ENCODE measurements at places on chromosomes 5 and 9.

GRCh38 chr5:96517295-96517694, 84.2 kb upstream of the PCSK1 start:
- no peaks in the 10 kb centered on the region for H3K4me1 ChIP-seq
- H3K36me3 ChIP-seq, result no peaks in the 10 kb centered on the region
- H3K27ac ChIP-seq, result no peak overlapping the region
- H3K4me3 ChIP-seq, result no peak overlapping the region
- no peak for DNase-seq

- no peak overlapping the region for H3K27ac ChIP-seq
- no peak overlapping the region for H3K4me3 ChIP-seq
- H3K27me3 ChIP-seq, result no peaks in the 10 kb centered on the region
- no peak for DNase-seq
- no peaks in the 10 kb centered on the region for H3K4me1 ChIP-seq
Measured at GRCh38 chr9:80906728-80907127, 782.6 kb downstream of the TLE1 start.

- no peaks in the 10 kb centered on the region for H3K4me1 ChIP-seq
- H3K27ac ChIP-seq, result no peak overlapping the region
- peaks cover 89% of the 10 kb centered on the region for H3K36me3 ChIP-seq
- H3K4me3 ChIP-seq, result no peak overlapping the region
Measured at GRCh38 chr9:92648474-92648971, 21.4 kb downstream of the IPPK start.

DNA sequence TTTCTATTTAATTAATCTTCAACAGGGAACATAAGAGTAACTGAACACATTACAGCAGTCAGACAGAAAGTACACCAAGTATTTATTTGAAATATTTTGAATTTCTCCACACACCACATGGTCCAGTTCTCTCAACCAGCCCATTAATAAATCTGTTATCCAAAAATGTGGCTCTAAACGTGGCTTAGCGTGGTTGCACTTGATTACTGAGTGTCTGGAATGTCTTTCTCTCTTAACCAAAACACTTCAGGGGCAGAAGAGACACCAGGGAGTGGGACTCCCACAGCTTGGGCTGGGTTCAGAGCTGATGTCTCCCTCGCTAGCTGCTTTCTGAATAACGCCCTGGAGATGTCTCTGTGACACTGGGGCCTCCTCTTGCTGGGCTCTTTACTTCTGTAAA, 52.6 kb upstream of the FANCC start:
- no peak for DNase-seq
- H3K36me3 ChIP-seq, result no peaks in the 10 kb centered on the region
- peaks cover 6% of the 10 kb centered on the region for H3K27me3 ChIP-seq
- H3K27ac ChIP-seq, result no peak overlapping the region
- H3K4me3 ChIP-seq, result no peak overlapping the region
- H3K4me1 ChIP-seq, result no peaks in the 10 kb centered on the region

DNA sequence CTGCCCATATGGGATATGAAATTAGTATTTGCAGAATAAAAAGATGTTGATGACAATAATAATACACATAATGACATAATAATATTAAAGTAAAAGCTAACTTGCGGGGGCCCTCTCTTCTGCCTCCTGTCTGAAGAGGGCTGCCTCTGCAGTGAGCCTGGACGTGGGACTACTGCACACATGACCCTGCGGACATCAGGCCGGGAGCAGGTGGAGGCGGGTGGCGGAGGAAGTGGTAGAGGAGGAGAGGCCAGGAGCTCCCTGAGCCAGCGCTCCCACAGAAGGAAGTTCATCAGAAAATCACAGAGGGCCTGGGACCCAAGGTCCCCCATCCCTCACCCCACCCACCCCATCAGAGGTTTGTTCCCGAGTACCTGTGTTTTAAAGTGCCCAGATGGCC, 60.5 kb downstream of the ROPN1L start:
- no peaks in the 10 kb centered on the region for H3K36me3 ChIP-seq
- H3K4me3 ChIP-seq, result no peak overlapping the region
- H3K4me1 ChIP-seq, result no peaks in the 10 kb centered on the region
- no peaks in the 10 kb centered on the region for H3K27me3 ChIP-seq
- DNase-seq, result no peak
- no peak overlapping the region for H3K27ac ChIP-seq

GRCh38 chr5:151406322-151406947, 41.0 kb upstream of the SLC36A1 start:
- H3K36me3 ChIP-seq, result no peaks in the 10 kb centered on the region
- H3K4me1 ChIP-seq, result no peaks in the 10 kb centered on the region
- no peak overlapping the region for H3K4me3 ChIP-seq

GRCh38 chr9:120694559-120694958, 19.7 kb downstream of the MEGF9 start:
- no peaks in the 10 kb centered on the region for H3K36me3 ChIP-seq
- H3K4me3 ChIP-seq, result no peak overlapping the region
- DNase-seq, result no peak
- no peak overlapping the region for H3K27ac ChIP-seq

DNA sequence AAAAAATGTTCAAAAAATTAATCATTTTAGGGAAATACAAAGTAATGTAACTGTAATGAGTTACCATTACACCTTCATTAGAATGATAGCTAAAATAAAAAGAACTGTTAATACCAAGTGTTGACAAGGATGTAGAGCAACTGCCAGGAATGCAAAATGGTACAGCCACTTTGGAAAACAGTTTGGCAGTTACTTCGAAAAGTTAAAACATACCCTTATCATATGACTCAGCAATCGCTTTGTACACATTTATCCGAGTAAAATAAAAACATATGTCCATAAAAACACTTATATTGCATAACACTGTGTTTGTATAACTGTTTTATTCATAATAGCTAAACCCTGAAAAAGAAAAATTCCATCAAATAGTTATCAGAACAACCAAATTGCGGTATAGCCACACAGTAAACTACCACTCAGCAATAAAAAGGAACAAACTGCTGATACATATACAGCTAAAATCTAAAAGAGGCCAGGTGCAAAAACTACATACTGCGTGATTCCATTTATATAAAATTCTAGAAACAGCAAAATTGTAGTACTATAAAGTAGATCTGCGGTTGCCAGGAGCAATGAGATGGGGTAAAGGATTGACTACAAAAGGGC, 61.7 kb downstream of the RFX3 start:
- H3K4me3 ChIP-seq, result no peak overlapping the region
- peaks cover 14% of the 10 kb centered on the region for H3K4me1 ChIP-seq
- DNase-seq, result no peak
- no peaks in the 10 kb centered on the region for H3K36me3 ChIP-seq
- no peaks in the 10 kb centered on the region for H3K27me3 ChIP-seq

DNA sequence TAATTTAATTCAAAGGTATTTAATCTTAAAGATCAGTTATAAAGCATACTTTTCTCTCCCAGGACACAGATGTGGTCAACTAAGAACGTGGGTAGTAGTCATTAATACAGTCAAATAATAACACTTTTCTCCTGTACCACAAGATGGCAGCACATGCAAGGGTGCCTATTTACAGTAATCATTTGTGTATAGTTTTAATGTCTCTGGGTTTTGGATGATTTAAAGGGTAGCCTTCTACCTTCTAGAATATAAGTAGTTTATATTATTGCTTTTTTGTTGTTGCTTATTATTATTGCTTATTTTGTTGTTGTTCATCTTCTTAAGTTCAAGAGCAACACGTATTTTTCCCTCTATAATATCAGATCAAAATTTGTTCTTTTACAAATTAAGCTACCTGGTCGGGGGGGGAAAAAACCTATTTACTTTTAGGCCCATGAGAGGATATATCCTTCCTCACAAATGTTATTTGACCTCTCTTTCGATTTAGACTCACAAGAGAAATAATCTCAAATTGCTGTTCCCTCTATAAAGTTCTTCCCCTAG, 59.6 kb upstream of the SLC27A6 start:
- DNase-seq, result no peak
- H3K27ac ChIP-seq, result no peak overlapping the region
- no peak overlapping the region for H3K4me3 ChIP-seq

GRCh38 chr5:162487528-162488525, 420.3 kb downstream of the GABRG2 start:
- DNase-seq, result no peak
- no peaks in the 10 kb centered on the region for H3K36me3 ChIP-seq
- H3K27ac ChIP-seq, result no peak overlapping the region
- no peaks in the 10 kb centered on the region for H3K4me1 ChIP-seq
- no peaks in the 10 kb centered on the region for H3K27me3 ChIP-seq

DNA sequence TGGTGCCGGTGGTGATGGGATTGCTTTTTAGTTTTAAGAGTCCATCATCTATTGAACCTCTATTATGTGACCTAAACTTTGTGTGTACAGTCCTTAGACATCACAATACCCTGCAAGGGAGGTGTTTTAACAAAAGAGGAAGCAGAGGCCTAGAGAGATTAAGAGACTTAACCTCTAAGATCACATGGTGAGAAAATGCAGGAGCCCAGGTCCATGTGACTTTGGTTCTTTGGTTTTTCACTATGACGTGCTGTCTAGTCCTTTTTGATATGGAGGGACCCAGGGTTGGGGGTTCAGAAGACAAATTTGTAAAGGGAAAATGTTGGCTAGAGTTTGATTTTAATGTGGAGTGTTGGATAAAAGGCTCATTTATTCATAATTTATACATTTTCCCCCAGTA, 34.1 kb upstream of the TRMT10B start:
- no peaks in the 10 kb centered on the region for H3K4me1 ChIP-seq
- peaks cover 3% of the 10 kb centered on the region for H3K27me3 ChIP-seq
- H3K36me3 ChIP-seq, result no peaks in the 10 kb centered on the region
- no peak overlapping the region for H3K4me3 ChIP-seq
- DNase-seq, result no peak

GRCh38 chr5:4640795-4641194, 499.3 kb upstream of the ADAMTS16 start:
- no peak overlapping the region for H3K27ac ChIP-seq
- H3K27me3 ChIP-seq, result no peaks in the 10 kb centered on the region
- DNase-seq, result no peak
- H3K4me3 ChIP-seq, result no peak overlapping the region

DNA sequence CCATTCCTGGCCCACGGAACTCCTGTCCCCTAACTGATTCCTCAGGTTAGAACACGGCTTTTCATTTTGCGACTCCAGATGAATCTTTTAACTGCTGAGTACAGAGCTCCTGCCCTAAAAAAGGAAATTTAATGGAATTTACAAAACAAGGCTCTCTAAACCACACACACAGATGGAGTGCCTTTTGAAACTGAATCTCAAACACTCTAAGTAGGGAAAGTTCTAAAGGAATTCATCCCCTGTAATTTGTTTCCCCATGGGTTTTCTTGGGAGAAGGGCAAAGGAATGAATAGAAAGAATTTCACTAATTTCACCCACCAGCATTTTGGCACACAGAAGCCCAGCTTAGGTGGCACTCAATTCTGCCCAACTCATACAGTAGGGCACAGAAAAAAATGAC, 106.5 kb downstream of the THBS4 start:
- H3K27me3 ChIP-seq, result no peaks in the 10 kb centered on the region
- H3K4me3 ChIP-seq, result no peak overlapping the region
- peaks cover 7% of the 10 kb centered on the region for H3K36me3 ChIP-seq
- H3K4me1 ChIP-seq, result peaks cover 13% of the 10 kb centered on the region

GRCh38 chr5:151719228-151720000, 32.7 kb upstream of the SPARC start:
- H3K27ac ChIP-seq, result peak overlapping the region; percentile 68
- DNase-seq, result no peak
- H3K4me1 ChIP-seq, result peaks cover 57% of the 10 kb centered on the region
- H3K27me3 ChIP-seq, result no peaks in the 10 kb centered on the region
- no peaks in the 10 kb centered on the region for H3K36me3 ChIP-seq

DNA sequence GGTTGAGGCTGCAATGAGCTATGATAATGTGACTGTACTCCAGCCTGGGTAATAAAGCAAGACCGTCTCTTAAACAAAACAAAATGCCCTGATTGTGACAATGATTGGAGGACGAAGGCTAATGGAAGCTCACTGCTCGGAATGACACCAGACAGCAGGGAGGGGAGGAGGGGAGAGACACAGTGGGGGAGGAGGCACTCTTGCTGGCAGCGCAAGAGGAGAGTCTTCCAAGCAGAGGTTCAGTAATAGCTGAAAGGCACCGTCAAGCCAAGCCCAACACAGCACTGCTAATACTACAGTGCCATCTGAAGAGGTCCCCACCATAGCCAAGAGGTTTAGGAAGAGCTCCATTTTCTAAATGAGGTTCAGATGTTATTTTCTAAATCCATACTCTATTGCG, 102.3 kb downstream of the GLDC start:
- H3K36me3 ChIP-seq, result no peaks in the 10 kb centered on the region
- H3K27ac ChIP-seq, result no peak overlapping the region
- no peak overlapping the region for H3K4me3 ChIP-seq
- DNase-seq, result no peak
- no peaks in the 10 kb centered on the region for H3K4me1 ChIP-seq

DNA sequence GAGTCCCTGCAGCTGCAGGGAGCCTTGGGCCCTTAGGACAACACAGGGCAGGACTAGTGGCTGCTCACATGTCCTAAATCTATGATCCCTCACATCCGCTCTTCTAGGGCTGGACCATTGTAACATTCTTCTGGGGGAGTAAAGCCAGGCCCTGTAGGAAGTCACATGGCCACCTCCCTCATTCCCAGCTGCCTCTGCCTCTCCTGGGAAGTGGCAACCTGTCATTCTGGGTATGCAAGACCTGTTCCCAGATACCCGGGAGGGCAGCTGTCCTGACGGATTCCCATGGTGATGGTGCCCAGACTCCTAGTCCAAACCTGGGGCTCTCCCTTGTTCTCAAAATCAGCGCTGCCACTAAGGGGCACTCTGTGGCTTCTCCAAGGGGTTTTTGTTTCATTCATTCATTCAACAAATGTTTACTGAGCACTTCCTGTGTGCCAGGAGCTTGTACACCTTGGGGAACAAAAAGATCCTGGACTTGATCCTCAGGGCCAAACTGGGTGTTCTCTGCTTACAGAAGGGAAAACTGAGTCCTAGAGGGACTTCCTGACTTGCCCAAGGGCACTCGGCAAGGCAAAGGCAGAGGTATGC, 85.6 kb downstream of the PSD2 start:
- no peaks in the 10 kb centered on the region for H3K27me3 ChIP-seq
- H3K27ac ChIP-seq, result no peak overlapping the region
- no peak for DNase-seq
- H3K4me1 ChIP-seq, result no peaks in the 10 kb centered on the region

GRCh38 chr9:95574176-95574575, 57.4 kb upstream of the PTCH1 start:
- no peak for DNase-seq
- H3K27ac ChIP-seq, result no peak overlapping the region
- H3K36me3 ChIP-seq, result no peaks in the 10 kb centered on the region

Data from tibial artery (tissue), 4 donors.